ENCODE measurements at places on chromosomes 12 and 14. TPM values are rescaled to one million over a fixed set of nuclear protein-coding genes. Genes with fewer than 3 reads are reported as not detected.

CCDC175 gene
- total RNA-seq = not detected

HOXC9 gene
- total RNA-seq = 7.5 TPM

ACOT6 gene
- not detected for total RNA-seq

ITGB7 gene
- 3.3 TPM for total RNA-seq

CCDC85C gene
- 24.8 TPM for total RNA-seq

HCAR3 gene
- 0.44 TPM for total RNA-seq

RAPGEF3 gene
- 5.7 TPM for total RNA-seq

CPSF2 gene
- total RNA-seq = 23.0 TPM

TCL1B gene
- not detected for total RNA-seq

NXPH4 gene
- total RNA-seq = 20.3 TPM

ENDOU gene
- total RNA-seq = 0.39 TPM

DCTN2 gene
- 93.4 TPM for total RNA-seq

PTPRR gene
- total RNA-seq = 12.2 TPM

KRT2 gene
- not detected for total RNA-seq

NUAK1 gene
- total RNA-seq = 8.3 TPM

ESRRB gene
- not detected for total RNA-seq

PRB2 gene
- not detected for total RNA-seq

CDK4 gene
- total RNA-seq = 156 TPM

All from PC-9 (cell line).